ENCODE measurements at places on chromosomes 12 and 14.

- DNase-seq = no peak
These were observed 372.3 kb upstream of the KITLG start for GRCh38 chr12:88952562-88952942.

DNA sequence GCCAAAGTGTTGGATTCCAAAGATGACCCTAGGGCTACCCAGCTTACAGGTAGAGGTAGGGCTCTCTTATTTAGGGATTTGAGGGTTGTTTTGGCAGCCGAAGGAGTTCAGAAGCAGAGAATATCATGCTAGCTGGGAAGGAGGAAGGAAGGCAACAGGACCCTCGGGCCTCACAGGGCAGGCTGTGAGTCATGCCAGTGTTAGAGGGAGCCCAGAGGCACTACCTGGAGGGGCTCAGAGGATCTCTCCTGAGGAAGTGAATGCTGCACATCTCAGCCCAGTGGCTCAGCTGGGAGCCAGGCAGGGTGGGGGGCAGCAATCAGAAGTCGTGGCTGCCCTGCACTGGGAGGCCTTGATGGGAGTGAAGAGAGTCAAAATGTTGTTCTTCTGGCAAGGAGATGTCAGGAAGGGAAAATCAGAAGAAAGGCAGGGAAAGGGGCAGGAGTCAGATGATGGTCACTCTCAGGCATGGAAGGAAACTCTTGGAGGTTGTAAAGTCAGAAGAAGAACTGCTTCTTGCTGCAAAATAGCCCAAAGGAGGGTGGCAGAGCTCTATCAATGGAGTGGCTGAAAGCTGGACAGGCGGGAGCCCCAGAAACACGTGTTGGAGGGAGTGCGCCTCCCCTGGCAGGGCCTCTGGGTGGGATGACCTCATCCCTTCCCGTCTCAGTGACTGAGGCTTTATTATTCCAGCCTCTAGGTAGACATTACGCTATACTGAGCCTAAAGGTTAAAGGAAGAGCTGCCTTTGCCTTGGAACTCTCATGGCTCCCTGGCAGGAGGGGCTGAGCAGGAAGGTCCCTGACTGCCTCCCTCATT, 141.3 kb downstream of the SMOC1 start:
- no peak for DNase-seq

- DNase-seq = peak; percentile 11
These were observed 9.1 kb downstream of the C12orf76 start for GRCh38 chr12:110039085-110039807.

DNA sequence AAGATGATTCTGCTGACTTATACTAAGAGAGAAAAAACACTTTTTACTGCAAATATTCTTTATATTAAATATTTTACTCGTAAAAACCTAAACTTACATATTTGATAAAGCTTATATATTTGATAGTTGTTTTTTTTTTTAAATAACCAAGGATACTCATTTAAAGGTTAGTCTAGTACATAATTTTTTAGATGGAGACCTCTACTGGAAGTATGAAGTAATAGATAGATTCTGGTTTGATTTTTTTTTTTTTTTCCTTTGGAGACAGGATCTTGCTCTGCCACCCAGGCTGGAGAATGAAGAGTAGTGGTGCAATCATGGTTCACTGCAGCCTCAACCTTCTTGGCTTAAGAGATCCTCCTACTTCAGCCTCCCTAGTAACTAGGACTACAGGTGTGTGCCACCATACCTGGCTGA, 16.4 kb downstream of the ARID2 start:
- no peak for DNase-seq

- no peak for DNase-seq
These were observed 7.3 kb downstream of the GNG2 start for GRCh38 chr14:51867741-51868140.

DNA sequence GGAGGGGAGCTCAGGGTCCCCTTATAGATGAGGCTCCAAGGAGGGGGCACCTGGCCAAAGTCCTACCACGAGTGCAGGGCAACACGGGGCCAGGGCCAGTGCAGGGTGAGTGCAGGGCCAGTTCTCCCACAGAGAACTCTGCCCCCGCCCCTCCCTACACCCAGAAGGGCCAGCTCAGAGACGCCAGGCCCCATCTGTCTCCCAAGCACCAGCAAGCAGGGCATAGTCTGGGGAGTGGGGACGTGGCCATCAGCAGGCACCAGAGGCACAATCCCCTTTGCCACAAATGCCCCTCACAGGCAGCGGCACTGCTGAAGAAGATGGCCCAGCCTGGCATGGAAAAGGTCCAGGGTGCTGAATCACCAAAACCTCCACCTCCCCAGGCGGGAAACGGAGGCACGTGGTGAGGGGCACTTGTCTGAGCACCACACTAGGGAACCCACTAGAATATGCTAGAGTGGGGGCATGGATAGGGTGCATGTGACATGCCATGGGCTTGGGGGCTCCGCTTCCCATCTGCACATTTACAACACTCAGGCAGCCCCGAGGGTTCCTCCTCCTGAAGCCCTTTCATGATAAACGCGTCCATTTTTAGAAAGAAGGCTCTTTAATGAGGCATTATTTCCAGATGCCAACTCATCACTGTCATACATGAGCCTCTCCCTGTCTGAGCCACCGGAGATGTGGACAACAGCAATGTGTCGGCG, 17.8 kb downstream of the CCDC85C start:
- DNase-seq = no peak

GRCh38 chr12:129762436-129762835, 141.4 kb downstream of the TMEM132D start:
- DNase-seq = no peak

GRCh38 chr12:55830601-55831446, 1.4 kb upstream of the DNAJC14 start:
- DNase-seq = no peak

- no peak for DNase-seq
These were observed 47.6 kb downstream of the FAM222A start for GRCh38 chr12:109760930-109761921.

DNA sequence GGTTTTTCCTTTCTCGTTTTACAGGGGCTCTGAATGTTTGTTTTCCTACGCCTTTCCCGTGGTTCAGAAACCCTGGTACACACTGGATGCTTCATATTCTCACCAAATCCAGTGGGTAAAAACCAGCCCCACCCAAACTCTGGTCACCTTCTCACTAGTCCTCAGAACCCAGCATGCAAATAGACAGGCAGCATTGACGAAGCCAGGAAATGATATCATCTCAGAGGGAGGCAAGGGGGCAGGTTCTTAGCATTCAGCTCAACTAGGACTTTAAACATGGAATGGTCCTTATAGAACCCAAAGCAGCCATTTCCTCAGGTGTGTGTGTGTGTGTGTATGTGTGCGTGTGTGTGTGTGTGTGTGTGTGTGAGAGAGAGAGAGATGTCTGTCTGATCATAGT, 142.0 kb downstream of the KCNK10 start:
- no peak for DNase-seq

DNA sequence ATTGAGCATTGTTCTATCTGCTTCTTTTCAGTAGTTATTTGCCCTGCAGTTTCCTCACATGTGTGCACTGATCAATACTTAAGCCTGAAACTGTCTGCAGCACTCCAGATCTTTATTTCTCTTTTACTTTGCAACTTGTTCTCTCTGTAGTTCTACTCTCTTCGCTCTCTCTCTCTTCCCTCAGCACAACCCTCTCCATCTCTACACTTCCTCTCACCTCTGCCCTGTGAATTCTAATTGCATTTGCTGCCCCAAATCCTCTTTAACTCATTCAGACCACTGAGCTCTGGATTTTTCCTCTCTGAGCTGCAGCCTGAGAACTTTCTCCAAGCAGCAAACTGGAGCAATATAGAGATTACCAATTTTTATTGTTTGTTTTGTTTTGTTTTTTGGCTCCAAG, 1035.5 kb downstream of the FSCB start:
- no peak for DNase-seq

DNA sequence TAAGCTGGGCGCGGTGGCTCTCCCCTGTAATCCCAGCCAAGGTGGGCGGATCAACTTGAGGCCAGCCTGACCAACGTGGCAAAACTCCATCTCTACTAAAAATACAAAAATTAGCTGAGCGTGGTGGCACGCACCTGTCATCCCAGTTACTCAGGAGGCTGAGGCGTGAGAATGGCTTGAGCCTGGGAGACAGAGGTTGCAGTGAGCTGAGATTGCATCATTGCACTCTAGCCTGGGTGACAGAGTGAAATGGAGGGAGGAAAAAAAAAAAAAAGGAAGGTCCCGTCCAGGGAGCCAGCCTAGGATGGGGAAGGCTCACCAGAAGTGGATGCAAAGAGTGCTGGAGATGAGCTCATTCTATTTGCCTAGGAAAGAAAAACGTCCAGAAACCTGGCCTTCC, 1.9 kb upstream of the CD27 start:
- no peak for DNase-seq

GRCh38 chr14:61893371-61893940, 131.2 kb downstream of the SNAPC1 start:
- no peak for DNase-seq

DNA sequence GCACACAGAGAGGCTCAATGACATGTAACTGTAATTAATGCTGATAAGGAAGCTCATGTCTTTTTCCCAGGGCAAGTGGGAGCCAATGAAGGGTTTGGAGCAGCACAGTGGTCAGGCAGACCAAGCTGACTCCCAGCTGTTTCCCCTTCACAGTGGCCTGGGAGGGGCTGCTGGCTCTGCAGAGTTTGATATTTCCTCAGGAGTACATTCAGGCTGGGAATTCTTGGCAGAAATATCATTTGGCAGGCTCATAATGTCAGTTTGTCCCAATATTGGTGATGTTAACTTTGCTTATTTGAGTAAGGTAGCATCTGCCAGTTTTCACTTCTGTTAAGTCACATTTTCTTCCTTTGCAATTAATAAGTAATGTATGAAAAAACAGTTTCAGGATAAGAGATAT, 247.0 kb downstream of the EMP1 start:
- DNase-seq = no peak

GRCh38 chr12:115570069-115570777, 707.3 kb downstream of the MED13L start:
- no peak for DNase-seq

DNA sequence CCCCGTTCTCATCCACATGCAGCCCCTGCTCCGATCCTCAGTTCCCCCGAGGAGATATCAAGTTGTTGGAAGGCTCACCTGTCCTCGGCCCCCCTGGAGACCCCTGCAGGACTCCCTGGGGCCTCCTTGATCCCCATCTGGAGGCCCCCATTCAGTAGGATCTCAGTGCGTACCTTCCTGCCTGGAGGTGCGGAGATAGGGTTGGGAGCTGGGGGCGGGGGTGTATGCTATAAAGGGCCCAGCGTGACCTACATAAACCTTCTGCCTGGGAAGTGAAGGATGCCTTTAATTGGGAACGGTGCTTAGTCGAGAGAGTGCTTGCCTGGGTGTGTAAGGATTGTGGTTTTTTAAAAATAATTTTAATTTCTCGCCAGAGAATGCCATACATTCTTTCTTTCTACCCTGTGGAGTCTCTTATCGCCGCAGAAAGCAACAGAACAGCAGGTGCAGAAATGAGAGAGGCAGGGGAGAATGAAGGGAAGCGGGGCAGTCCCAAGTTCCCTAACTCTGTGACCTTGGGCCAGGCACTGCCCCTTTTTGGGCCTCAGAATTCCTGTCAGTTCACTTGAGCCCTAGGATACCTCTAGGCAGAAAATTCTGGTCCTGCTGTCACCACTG, 153.7 kb downstream of the TSPAN9 start:
- DNase-seq = no peak

Data from effector CD4-positive, alpha-beta T cell (primary cell).